Esophagus muscularis mucosa (tissue), 4 donors: ENCODE measurements at places on chromosomes 7 and 10. TPM values are rescaled to one million over a fixed set of nuclear protein-coding genes. Genes with fewer than 3 reads are reported as not detected.

DNA sequence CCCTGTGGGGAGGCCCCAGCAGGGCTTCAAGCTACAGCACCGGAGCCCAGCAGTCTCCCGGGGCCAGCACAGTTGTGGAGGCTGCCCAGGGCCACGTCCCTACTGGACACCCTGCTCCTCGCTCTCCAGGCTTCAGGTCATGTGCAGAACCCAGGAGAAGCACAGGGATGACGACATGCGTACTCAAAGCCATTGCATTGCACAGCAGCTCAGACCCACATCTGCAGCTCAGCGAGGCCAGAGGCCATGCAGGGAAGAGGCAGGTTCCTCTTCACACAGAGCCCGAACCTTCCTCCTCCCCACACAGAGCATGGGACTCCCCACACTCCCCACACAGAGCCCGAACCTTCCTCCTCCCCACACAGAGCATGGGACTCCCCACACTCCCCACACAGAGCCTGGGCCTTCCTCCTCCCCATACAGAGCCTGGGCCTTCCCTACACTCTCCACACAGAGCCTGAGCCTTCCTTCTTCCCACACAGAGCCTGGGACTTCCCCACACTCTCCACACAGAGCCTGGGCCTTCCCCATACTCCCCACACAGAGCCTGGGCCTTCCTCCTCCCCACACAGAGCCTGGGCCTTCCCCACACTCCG is 12.3 kb downstream of the CFAP46 start:
- DNase-seq: no peak

Gene GOLGA7B
- 0.29 TPM for total RNA-seq

DNA sequence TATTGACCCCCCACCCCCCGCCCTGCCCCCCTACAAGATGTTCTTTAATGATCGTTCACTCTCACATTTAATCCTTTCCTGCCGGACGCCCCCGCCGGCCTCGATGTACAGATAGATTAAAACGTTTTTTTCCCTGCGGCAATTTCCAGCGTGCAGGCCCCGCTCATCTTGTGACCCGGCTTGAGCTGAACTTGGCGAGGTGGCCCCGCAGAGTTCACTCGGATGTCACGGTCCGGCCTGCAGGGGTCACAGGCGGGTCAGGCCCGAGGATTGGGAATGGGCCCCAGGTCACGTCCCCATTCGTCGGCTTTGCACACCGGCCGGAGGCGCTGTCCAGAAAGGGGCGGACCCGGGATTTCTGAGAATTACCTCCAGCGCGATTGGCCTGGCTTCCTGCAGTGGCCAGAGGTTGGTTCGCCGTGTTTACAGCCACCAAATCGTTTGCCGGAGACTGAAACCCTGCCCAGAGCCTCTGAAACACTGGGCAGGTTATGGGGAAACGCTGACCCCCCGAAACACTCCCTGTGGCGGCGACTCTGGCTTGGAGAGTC is 1.9 kb upstream of the CYP26A1 start:
- DNase-seq: peak; percentile 90

DNA sequence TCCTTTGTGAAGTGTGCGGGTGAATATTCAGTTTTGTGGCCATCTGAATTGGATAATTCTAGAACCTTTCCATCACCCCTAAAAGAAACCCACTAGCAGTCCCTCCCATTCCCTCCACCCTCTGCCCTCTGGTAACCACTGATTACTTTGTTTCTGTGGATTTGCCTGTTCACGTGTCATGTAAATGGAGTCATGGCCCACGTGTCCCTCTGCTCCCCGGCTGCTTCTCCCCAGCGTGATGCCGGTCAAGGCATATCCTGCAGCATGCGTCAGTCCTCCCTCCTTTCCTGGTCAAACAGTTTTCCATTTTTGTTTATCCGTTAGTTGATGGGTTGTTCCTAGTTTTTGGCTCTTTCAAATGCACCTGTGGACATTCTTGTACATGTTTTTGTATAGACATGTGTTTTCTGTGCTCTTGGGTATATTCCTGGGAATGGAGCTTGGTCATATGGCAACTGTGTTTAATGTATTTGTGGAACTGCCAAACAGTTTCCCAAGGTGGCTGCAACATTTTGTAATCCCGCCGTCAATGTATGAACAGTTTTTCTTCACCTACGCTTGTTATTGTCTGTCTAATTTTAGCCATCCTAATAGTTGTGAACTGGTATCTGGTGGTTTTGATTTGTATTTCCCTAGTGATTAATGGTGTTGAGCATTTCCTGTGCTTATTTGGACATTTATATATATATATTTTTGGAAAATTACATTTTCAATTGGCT is 22.4 kb downstream of the PPP2R2D start:
- DNase-seq: no peak

DNA sequence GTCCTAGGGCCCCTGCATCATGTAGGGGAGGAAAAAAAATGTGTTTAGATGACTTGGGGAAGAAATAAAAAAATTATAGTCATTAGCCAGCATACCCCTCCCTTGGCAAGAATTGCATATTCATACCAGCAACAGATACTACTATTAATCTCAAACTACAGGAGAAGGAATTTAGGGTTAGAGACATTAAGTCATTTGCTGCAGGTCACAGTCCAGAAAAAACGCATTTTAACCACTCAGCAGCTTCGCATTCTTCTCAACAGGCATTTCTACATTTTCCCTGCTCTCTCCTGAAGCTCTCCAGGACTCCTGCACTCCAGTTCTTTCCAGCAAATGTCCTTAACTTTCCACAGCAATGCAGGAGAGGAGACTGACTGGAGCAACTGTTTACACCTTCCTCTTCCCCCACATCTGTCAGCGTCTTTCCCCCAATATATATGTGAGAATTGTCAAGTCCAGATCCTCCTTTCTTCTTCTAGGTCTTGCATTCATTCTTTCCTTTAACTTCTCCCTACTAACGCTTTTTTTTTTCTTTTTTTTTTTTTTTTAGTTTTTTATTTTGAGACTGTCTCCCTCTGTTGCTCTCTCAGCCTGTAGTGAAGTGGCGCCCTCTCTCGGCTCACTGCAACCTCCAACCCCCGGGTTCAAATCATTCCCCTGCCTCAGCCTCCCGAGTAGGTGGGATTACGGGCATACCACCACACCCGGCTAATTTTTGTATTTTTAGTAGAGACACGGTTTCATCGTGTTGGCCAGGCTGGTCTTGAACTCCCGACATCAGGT is 35.6 kb downstream of the PRPS1L1 start:
- DNase-seq: no peak

Gene CYP26C1
- total RNA-seq: 0.39 TPM

Gene ARPC1A
- total RNA-seq: 83.1 TPM

Gene NPC1L1
- total RNA-seq: not detected

- DNase-seq: no peak
Observed at GRCh38 chr10:86203162-86203905, 163.3 kb downstream of the GRID1 start.

GRCh38 chr7:29343399-29343798 is 148.8 kb downstream of the CHN2 start:
- no peak for DNase-seq
